ENCODE measurements at places on chromosomes 7 and 10.

- no peak for DNase-seq
Observed at GRCh38 chr10:79995979-79996634, 47.2 kb upstream of the SFTPD start.

DNA sequence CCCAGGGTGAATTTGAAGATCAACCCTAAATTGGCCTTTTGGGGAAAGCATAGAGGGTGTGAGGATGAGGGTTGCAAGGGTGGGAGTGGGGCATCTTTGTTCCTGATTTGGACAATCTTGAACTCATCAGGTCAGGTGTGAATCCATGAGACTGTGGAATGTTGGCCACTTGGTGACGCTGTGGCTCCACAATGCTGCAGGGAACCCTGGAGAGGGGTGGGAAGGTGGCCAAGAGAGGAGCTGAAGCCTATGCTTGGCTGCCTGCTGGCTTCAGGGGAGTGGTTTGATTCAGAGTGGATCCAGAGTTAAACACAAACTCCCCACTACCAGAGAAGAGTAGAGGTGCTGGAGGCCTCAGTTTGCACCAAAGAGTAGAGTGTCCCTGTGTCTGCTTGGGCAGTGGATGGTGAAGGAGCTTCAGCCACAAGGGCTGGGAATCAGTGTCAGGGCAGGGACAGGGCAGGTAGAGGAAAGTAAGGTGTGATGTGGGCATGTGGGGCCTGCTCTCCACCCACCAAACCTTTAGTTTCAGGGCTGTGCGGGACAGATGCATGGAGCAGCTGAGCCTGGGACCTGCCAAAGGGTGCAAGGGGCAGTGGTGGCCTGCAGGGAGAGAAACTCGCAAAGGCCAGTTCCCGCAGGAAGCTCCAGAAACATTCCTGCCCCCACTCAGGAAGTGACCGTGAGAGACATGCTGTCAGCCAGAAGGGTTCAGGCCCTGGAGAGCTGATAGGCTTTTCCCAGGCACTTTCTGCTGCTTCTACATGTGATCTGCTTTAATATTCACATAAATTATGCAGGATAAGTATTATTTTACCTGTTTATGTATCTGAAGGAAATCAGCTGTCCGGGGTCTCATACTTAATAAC lies 81.0 kb upstream of the PRSS58 start:
- DNase-seq, result peak; percentile 88

DNA sequence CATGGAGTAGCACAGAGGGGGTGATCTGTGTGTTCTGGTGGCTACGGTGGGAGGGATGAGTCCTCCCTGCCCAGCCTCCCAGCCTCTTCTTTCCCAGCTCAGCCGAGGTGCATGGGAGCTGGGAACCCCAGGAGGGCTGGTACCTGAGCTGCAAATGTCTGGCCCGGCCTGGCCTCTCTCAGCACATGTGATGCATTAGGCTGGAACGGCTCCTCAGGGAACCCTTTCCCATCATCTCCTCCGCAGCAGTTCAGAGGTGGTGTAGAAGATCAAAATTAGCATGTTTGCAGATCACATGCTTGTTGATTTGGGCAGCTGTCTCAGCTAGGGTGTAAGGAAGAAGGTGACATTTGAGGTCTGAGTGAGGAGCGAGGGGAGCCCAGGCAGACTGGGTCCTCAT lies 126.6 kb downstream of the EMX2 start:
- no peak for DNase-seq

GRCh38 chr7:135877805-135878204 lies 99.4 kb downstream of the MTPN start:
- no peak for DNase-seq

GRCh38 chr10:15609246-15609645 lies 110.5 kb downstream of the ITGA8 start:
- DNase-seq, result no peak

- DNase-seq, result peak; percentile 71
Observed at GRCh38 chr10:8051851-8052257, 2.6 kb upstream of the GATA3 start.

DNA sequence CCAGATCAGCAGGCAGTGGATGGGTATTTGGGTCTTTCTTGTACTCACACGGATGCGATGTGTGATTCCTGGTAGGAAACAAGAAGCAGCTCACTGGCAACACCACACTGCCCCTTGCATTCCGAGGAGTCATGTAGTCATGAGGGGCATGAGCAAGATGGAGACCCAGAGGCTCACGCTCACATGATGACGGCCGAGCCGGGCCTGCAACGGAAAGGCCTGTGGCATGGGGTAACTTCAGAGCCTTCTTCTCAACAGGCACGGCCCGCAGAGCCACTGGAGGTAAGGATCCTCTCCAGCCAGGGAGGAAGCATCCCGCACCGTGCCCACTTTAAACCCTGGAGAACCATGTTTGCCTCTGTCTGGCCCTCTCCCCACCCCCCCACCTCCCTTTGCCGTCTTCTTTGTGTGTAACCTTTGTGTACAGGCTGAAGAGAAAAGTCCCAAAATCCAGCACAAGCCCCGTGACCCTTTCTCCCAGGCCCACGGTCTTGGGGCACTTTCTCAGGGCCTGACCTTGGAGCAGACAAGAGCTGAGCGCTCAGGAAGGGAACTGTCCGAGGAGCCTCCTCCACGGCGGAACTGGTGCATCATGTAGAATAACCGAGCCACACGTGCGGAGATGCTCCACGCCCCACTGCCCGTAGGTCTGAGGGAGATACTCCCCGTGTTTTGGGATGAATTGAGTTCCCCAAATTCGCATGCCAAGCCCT lies 516.4 kb downstream of the DNAJB6 start:
- no peak for DNase-seq

- DNase-seq, result no peak
Observed at GRCh38 chr7:157439149-157439548, 102.3 kb downstream of the DNAJB6 start.

DNA sequence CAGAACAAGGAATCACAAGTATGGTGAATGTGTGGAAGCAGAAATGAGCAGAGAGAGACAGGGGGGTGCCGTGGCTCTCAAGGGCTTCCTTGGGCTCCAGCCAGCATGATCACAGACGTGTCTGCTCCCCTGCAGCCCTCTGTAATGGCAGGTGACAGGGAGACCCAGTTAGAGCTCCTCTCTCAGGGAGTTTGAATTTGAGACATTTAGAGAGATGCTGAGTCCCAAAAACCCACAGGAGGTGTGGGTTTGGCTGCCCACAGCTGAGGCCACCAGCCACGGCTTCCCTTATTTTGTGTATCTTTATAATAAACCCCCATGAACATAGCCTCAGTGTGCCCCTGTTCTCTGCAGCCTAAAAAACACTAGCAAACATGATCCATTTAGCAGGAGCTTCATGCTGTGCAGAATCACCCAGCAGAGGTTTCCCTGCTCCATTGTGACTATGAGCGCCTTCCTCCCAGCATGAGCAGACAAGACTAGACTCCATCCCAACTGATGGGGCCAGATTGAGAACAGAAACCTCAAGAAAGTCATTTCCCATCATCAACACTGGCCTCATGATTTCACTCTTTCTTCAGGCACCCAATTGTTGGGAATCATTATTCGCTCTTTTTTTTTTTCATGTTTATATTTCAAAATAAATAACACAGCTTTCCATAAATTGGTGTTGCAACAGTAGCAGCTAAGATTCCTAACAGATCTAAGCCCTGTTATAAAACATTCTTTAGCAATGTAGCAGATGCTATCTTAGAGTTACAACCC lies 13.4 kb downstream of the NOD1 start:
- no peak for DNase-seq

DNA sequence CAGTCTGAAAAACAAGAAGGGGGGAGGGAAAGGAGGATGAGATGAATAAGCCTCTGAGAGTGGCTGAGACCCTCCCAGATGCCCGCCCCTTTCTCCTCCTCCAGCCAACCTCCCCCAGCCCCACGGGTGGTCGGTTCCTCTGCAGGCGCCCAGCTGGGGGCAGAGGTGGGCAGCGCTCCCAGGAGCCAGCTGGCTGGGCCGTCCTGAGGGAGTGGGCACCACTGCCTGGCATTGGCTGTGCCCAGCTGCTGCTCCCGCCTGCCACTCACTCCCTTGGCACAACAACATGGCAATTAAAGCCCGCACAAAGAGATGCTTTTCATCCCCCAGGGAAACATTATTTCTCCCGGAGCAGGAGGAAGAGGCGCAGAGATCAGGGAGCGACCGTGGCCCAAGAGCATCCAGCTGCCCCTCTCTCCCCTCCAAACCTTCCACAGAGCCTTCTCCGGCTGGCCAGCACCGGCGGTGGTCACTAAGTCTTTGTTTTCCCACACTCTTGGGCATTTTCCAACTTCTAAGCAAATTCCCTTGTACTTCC lies 107.2 kb downstream of the SPDYE5 start:
- DNase-seq, result peak; percentile 46

DNA sequence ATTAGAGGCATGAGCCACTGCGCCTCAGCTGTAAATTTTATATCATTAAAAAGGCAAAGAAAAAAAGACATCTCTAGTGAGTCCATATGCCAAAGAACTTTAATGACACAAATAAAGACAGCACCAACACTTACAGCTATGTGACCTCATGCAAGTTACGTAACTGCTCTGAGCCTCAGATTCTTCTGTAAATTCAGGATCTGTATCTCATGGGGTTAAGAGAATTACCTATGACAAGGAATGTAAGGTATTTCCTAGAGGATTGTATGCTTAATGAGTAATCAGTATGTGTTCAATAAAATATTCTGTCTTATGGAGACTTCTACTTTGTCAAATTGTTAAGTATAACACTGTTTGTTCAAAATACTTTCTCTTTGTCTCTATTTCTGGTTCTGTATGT lies 274.0 kb upstream of the GLI3 start:
- DNase-seq, result no peak

DNA sequence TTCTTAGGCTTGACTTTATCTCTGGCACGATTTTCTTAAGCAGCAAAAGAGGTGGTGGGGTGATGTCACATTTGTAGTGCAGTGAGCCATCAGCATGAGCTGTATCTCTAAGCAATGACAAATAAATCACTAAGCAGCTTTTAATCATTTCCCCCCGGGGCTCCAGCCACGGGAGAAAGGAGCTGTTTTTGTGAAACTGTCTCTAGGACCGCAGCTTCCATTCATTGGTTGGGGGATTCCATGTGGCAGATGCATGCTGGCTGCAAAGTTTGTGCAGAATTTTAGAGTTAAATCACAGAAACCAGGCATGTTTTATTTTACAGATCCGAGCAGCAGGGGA lies 464 bp downstream of the KIAA1217 start:
- no peak for DNase-seq

- DNase-seq, result no peak
Observed at GRCh38 chr10:12602521-12602920, 253.2 kb downstream of the CAMK1D start.

- no peak for DNase-seq
Observed at GRCh38 chr7:73482746-73483145, 39.3 kb downstream of the BAZ1B start.

GRCh38 chr10:6426317-6426716 lies 153.8 kb downstream of the PRKCQ start:
- DNase-seq, result no peak

- DNase-seq, result no peak
Observed at GRCh38 chr10:93995598-93996271, 2.0 kb downstream of the PLCE1 start.

DNA sequence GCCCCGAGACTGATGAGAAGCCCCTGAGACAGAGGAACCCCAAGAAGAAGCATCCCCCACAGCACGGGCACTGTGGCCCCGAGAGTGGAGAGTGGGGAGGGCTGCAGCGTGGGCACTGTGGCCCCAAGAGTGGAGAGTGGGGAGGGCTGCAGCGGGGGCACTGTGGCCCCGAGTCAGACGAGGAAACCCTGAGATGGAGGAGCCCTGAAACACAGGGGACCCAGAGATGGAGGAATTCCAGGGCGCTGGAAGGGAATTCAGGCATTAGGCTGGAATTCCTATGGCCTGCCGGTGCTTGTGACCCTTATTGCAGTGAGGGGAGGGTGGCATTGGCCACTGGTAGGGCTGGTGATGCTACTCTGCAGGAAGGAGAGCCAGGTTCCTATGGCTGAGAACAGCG lies 168.6 kb upstream of the SHH start:
- no peak for DNase-seq

DNA sequence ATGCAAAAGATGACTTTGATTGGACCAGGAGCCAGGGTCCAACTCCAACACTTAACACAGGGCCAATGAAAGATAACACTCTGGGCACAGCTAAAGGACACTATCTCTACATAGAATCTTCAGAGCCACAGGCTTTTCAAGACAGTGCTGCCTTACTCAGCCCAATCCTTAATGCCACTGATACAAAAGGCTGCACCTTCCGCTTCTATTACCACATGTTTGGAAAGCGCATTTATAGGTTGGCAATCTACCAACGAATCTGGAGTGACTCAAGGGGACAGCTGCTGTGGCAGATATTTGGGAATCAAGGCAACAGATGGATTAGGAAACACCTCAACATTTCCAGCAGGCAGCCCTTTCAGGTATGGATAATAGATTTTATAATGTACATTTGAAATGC lies 160.7 kb downstream of the MALRD1 start:
- DNase-seq, result no peak

DNA sequence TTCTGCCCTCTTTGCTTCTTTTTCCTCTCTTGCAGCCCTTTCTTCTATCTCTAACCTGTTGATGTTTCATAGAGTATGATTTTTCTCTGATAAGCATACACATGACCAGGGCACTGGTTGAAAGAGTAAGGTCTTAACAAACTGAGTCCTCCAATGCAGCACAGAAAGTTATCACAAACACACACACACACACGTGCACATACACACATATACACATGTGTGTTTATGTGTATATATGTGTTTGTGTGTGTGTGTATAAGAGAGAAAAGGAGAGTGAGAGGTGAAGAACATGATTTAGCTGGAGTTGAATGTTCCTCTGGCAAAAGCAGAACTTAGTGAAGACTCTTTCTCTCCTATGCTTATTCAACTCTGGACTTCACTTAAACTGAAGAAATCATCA lies 130.0 kb downstream of the KLF6 start:
- no peak for DNase-seq

DNA sequence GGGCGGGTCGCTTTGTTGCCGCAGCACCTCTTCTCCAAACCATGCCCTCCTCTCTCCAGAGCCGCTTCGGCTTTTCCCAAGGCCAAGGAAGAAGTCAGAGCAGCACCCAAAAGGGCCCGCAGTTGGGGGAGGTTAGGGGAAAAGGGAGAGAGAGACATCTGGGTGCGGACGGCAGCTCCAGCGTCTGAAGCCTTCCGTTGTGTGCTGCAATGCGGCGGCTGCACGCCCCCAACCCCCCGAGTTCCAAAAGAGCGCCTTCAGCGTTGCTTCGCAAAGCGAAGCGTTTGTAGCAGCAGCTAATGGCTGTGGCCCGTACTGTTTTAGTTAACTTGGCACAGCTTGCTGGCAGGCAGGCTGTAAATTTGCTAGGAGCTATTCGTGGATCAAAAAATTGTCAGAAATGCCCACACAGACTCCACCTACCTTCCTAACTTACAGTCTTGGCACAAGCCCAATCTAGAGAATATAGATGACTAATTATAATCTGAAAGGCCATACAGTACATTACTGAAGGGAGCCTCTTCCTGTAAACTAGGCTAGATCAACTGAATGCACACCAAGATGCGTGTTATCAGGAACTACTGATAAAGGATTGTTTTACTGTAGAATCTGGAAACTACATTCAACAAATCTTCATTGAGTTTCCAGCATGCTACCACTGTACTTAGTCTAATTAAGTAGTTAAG lies 1.1 kb upstream of the KBTBD2 start:
- DNase-seq, result peak; percentile 58

All from WTC11 (cell line).